Islet precursor cell (in vitro differentiated cells): ENCODE measurements at places on chromosomes 11 and 22.

- DNase-seq = no peak
Measured at GRCh38 chr11:78355309-78355705, 62.3 kb downstream of the GAB2 start.

GRCh38 chr22:35918456-35918855 is 110.2 kb downstream of the RBFOX2 start:
- DNase-seq = no peak

DNA sequence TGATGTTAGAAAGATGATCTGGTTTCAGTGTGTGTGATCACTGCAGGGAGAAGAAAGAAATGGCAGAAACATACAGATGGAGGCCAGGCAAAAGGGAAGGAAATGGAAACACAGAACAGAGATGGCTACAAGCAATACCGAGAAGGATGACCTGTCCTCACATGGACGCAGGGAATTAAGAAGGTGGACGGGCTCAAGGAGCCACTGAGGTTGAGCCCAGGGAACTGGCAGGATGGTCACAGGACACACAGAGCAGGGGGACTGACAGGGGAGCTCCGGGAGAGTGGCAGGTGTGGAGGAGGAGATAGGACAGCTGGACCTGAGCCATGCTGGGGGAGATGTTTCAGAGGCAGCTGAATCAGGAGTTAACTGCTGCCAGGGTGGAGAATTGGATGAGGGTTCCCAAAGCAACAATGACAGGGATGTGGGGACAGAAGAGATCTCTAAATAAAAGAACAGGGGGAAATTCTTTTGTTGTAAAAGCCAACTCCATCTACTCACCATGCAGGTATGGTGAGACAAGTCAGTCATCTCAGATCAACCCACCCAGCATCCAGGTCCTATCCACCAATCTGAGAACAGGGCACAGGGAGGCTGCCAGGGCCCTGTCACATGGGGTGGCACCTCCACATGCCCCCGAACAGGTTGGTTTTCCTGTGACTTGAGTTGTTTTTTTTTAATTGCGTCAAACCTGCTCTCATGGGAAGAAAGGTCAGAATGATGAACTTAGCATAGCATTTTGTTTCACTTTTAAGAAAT is 26.3 kb downstream of the KLHL22 start:
- DNase-seq = no peak

DNA sequence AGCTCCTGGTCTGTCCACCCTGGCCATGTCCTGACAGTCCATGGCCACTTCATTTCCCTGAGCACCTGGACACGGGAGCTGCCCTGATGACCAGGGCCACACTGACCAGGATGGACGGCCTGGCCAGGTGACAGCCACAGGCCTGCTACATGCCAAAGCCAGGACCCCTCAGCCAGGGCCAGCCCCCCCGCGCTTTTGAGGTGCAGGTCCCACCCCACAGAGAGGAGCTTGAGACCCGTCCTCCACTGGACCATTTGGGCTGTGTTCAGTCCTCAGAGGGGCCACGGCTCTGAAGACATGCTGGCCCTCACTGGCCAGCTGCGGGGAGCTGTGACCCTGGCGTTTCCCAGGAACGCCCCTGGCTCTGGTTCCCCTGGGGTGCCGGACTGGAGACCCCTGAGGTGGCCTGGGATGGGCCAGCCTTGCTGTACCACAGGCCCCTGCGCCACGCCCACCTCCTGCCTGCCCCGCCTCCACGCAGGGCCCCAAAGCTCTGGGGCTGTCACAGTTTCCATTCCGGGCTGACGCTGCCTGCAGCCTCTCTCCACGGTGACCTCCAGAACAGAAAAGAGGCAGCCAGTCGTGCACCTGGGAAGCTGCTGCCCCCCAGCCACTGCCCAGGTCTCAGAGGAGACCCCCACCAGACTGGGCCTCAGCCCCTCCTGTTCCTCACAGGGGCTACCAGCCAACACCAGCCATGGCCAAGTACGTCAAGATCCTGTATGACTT is 18.2 kb downstream of the EPS8L2 start:
- no peak for DNase-seq

GRCh38 chr11:28981381-28981780 is 873.2 kb downstream of the METTL15 start:
- no peak for DNase-seq

DNA sequence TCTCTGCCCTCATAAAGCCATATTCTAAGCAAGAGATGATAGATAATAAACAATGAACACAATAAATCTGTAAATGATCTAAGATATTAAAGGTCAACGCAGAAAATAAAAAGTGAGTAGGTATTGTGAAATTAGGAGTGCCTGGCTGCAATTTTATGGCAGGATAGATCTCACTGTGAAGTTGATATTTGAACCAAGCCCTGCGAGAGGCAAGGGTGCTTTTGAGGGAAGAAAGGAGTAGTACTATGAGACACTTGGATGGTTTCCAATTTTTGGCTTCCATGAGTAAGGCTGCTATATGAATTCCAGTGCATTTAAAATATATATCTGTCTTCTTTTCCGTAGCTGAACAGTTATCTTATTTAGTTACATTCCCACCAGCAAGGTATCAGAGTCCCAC is 720.0 kb upstream of the CNTN5 start:
- DNase-seq = no peak

DNA sequence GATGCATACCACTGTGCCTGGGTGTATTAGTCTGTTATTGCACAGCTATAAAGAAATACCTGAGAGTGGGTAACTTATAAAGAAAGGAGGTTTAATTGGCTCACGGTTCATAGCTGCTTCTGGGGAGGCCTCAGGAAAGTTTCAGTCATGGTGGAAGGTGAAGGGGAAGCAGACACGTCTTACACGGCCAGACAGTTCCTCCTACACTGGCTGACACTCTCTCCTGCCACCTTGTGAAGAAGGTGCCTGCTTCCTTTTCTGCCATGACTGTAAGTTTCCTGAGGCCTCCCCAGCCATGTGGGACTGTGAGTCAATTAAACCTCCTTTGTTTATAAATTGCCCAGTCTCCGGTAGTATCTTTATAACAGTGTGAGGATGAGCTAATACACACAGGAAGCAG is 33.6 kb upstream of the CD81 start:
- DNase-seq = no peak

- DNase-seq = no peak
Measured at GRCh38 chr11:97060184-97060583, 670.4 kb downstream of the JRKL start.

DNA sequence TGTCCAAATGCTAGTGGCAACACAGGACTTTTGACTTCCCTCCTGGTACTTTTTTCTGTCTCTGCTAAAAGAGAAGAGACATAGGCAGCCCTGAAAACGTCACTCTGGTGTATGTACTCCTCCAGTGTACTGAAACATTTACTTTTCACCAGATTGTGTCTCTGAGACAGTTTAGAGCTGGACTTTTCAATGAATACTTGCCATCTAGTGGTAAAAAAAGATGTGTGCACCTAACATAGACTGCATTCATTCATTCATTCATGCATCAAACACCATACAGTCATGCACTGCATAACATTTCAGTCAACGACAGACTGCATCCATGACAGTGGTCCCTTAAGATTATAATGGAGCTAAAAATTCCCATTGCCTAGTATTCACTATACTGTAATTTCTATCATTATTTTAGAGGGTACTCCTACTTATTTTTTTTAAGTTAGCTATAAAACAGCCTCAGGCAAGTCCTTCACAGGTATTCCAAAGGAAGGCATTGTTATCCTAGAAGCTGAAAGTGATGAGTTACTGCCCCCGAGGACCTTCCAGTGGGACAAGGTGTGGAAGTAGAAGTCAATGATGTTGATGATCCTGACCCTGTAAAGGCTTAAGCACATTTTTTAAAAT is 186.2 kb downstream of the SPON1 start:
- no peak for DNase-seq

DNA sequence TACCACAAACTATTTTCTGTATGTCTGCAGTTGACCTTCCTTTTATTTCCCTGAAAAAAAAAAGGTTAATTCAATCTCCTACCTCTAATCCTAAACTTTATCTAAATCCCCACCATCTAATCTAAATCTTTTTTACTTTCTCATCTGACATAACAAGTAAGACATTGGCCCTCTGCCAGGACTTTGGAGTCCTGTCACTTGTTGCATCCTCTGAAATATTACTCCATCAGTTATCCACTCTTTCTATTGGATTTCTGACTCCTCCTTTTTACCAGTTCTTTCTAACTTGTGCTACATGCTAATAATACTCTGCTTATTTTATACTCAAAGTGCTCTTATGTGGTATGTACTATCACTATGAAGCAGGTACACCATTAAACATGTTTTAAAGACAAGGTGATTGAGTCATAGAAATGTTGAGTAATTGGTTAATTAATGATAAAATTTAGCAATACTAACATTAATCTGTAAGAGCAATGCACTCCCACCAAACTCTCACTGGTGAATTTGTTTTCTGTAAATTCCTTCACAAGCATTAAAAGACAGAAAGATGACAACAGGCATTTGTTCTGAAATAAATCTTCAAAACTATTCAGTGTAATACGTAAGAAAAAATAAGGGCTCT is 914.2 kb upstream of the RAG2 start:
- DNase-seq = no peak

GRCh38 chr11:72546866-72547265 is 112.5 kb upstream of the CLPB start:
- no peak for DNase-seq

DNA sequence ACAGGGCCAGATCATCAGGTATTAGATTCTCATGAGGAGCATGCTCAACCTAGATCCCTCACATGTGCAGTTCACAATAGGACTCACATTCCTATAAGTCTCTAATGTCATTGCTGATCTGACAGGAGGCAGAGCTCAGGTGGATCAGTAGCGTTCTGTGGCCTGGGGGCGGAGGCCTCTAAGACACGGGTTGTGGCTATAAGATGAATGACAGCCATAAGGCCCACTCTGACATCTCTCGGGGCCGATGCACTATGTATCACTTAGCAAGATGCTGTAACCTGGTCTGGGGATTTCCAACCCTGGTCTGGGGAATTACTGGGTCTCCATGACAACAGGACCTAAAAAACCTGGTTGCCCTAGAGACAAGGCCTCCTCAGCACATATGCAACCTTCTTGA is 932.7 kb downstream of the TBC1D22A start:
- DNase-seq = peak; percentile 22

- DNase-seq = no peak
Measured at GRCh38 chr11:118418766-118419165, 17.4 kb downstream of the ATP5MG start.

- no peak for DNase-seq
Measured at GRCh38 chr11:408154-409007, 6.4 kb downstream of the SIGIRR start.

DNA sequence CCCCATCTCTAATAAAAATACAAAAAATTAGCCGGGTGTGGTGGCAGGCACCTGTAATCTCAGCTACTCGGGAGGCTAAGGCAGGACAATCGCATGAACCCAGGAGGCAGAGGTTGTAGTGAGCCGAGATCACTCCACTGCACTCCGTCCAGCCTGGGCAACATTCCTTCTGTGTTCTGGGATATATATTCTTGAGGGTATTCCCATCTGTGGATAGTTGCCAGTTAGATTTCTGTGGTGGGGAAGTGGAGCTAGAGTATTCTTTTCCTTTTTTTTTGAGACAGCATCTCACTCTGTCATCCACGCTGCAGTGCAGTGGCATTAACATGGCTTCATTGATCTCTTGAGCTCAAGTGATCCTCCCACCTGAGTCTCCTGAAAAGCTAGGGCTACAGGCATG is 9.1 kb upstream of the ZNF74 start:
- no peak for DNase-seq

DNA sequence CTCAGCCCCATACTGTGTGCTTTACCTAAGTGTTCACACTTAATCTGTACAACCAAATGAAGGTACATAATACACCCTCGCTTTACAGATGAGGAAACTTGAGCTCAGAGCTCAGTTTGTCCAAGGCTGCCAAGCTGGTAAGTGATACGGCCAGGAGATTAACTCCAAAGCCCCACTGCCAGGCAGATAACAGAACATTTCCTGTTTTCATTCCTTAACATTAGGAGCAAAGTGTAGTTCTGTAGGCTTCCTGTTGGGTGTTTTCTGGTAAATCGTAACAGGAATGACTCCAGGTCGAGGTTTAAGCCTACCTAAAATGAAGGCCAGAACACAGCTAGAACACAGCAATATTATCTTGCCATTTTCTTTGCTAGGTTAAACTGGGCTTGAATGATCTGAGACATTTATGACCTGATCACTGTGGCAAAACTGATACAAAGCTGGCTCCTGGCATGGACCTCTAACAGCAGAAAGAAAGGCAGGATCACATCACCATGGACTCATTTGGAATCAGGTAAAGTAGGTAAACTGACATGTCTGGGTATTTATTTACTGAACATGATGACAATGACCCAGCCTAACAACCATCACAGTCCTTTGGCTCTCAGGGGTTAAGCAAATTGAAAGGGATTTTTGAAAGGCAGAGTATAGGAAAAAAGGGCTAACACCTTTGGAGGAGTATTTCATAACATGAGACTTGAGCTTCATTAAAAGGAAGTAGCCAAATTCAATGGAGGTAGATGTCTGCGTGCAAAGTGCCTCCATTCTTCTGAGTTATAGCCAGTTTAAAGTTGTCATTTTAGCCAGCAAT is 3.9 kb upstream of the NUP50 start:
- DNase-seq = no peak

GRCh38 chr11:113378692-113379091 is 8.9 kb upstream of the ANKK1 start:
- DNase-seq = no peak

DNA sequence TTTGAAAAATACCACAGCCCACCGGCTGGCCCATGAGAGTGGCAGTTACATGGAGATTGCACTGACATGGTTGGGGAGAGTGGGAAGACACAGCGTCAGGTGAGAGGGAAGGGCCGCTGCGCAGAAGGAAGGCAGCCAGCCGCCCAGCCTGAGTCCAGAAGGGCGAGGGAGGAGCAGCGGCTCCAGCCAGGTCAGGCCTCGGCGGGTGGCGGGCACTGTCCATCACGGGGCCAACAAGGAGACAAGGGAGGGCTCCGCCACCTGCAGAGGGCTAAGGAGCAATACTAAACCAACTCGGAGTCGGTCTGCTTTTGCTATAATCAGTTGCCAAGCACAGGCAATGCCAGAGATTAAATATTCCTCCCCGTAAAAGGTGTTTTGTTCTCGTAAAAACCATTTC is 384.5 kb downstream of the TBC1D22A start:
- DNase-seq = no peak

- no peak for DNase-seq
Measured at GRCh38 chr11:102177974-102178631, 67.9 kb downstream of the YAP1 start.

DNA sequence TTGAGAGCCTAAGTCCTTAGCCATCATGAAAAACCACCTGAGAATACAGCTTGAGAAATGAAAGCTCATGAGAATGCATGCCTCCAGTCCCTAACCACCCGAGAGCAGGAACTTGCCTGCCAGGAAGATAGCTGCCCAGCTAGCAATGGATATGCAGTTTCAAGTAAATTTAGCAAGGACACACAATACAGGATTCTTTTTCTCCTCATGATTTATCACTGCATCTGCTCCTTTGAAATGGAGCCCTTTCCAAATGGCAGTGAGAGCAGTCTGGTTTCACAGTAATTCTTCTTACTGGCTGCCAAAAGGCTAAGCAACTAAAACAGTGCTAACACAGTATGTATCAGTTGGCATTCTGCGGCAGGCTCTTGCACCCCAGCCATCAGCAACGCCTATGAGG is 109.9 kb downstream of the MICAL3 start:
- DNase-seq = no peak
